ENCODE measurements at places on chromosomes 7 and 10. TPM values are rescaled to one million over a fixed set of nuclear protein-coding genes. Genes with fewer than 3 reads are reported as not detected.

Gene FAM24B
- total RNA-seq: not detected

GRCh38 chr10:30854656-30855055, 177.0 kb downstream of the ZNF438 start:
- DNase-seq: no peak
- no peaks in the 10 kb centered on the region for H3K36me3 ChIP-seq

- no peaks in the 10 kb centered on the region for H3K27me3 ChIP-seq
- peaks cover 10% of the 10 kb centered on the region for H3K4me1 ChIP-seq
- H3K36me3 ChIP-seq: no peaks in the 10 kb centered on the region
- DNase-seq: no peak
- H3K27ac ChIP-seq: no peak overlapping the region
Observed at GRCh38 chr10:26637521-26638275, 59.8 kb upstream of the PDSS1 start.

DNA sequence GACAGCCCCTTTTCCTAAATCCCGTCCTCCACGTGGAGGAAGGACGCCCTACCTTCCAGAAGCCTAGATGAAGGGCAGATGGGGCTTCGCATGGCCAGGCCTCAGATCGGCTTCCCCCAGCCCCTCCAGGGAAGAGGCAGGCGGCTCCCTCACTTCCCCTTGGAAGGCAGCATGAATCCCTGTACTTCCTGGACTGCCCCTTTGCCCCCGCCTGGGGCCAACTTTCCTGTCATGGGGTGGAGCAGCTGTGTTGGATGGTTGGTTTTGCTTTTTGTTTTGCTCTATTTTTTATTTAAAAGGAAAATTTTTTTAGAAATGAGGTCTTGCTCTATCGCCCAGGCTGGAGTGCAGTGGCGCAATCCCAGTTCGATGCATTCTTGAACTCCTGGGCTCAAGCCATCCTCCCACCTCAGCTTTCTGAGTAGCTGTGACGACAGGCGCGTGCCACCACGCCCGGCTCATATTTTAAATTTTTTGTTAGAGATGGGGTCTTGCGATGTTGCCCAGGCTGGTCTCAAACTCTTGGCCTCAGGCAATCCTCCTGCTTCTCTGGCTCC, 27.2 kb downstream of the GTF2IRD1 start:
- no peaks in the 10 kb centered on the region for H3K36me3 ChIP-seq
- H3K4me3 ChIP-seq: peak overlapping the region; percentile 8
- H3K27ac ChIP-seq: peak overlapping the region; percentile 31
- DNase-seq: no peak

DNA sequence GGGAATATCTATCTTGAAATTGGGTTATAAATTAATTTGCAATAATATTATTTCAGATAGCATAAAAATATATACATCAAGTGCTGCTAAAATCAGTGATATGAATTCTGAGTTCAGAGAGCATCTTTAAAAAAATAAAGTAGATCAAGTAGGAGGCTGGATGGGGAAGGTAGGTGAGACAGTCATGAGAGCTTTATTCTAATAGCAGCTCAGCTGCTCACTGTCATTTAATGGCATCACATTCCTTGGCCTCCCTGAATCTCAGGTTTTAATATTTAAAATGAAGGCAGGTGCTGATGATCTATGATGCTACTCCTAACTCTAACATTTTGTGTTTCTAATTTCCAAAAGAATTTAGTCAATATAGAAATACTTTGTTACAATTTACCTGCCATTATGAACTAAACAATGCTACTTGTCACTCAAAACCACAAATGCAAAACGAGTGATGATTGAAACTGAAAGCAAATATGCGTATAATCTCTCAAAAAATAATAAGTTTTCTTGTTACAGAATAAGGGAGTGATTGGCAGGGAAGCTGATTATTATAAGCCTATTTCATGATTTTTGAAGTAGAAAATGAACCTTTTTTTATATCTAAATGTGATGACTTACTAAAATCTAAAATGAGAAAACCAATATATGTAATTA, 147.6 kb upstream of the CSTF2T start:
- peaks cover 22% of the 10 kb centered on the region for H3K4me1 ChIP-seq
- no peak for DNase-seq
- no peaks in the 10 kb centered on the region for H3K36me3 ChIP-seq
- H3K4me3 ChIP-seq: no peak overlapping the region
- H3K27me3 ChIP-seq: no peaks in the 10 kb centered on the region

Gene HOXA2
- total RNA-seq: not detected

Gene POM121L12
- total RNA-seq: not detected

DNA sequence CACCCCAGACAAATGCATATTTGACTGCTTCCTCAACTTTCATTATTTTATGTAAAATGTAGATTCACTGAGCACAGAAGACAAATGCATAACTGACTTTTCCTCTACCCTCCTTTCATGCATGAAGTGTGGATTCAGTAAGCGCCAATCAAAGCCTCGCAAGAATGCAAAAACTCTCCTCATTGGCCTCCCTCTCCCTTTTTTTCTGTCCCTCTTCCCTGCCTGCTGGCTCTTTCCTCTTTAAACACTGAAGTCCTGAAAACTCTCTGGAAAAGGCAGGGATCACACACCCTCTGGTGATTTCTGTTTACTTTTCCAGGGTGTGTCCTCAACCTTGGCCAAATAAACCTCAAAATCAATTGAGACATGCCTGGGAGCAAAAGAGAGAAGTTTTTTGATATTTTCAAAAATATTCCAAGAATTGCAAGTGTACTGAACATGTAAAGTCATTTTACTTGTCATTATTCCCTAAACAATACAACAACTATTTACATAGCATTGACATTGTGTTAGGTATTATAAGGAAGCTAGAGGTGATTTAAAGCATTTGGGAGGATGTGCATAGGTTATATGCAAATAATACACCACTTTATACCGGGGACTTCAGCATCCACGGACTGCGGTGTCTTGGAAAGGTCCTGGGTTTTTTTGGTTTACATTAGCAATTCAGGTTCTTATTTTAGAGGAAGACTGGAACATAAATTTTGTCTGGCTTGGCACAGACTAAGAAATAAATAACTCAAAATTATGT, 71.4 kb downstream of the SEC61G start:
- H3K36me3 ChIP-seq: no peaks in the 10 kb centered on the region
- DNase-seq: no peak
- H3K27me3 ChIP-seq: no peaks in the 10 kb centered on the region
- H3K4me3 ChIP-seq: no peak overlapping the region
- H3K27ac ChIP-seq: no peak overlapping the region

DNA sequence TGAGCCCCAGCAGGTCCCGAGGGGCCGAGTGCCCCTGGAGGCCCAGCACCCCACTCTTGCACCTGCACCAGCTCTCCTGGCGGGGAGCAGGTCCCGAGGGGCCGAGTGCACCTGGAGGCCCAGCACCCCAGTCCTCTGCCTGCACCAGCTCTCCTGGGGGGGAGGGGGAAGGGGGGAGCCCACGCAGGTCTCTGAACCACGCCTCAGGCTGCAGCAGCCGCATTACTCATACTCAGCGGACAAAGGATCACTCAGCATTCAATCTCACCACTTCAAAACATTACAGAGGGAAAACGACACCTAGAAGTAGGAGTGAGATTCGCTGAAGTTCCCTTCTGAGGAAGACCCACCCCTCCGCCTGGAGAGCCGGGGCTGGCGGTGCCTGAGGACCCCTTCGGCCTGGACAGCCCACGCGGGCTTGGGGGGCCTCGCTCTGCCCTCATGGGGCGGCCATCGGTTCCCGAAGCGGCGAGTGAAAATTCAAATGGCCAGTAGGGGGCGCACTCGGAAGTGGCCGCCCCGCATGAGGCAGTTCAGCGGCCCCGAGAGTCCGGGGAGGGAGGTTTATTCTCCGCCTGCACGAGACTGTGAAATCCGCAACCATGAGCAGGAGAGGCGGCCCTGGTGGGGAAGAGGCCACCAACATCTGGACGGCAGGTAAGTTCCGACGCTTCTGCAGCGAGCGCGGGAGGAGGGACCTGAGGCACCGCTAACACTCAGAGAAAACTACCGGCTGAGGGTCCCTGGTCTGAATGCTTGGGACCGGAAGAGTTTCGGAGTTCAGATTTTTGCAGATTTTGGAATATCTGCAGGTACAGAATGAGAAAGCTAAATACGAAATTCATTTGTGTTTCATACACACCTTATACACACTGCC, 1.1 kb upstream of the GPER1 start:
- peaks cover 16% of the 10 kb centered on the region for H3K4me1 ChIP-seq
- no peaks in the 10 kb centered on the region for H3K27me3 ChIP-seq
- no peaks in the 10 kb centered on the region for H3K36me3 ChIP-seq
- H3K27ac ChIP-seq: no peak overlapping the region
- peak; percentile 85 for DNase-seq

DNA sequence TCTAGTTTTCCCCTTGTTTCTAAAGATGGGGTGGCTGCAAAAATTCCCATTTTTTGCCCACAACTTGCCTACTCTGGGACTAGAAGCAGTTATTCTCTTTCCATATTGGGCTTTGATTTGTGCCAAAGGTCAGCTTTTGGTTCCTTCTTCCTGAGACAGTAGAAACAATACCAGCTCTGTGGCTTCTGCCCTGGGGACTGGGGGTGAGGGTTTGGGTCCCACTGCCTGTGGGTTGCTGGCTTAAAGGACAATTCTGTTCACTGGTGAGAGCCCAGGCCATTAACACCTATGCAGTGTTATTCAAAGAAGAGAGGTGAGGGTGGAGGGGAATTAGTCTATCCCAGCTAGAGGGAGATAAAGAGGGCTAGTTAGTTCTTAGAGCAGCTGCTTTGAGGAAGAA, 171.5 kb downstream of the CPEB3 start:
- no peaks in the 10 kb centered on the region for H3K4me1 ChIP-seq
- H3K27ac ChIP-seq: no peak overlapping the region
- H3K27me3 ChIP-seq: no peaks in the 10 kb centered on the region
- H3K4me3 ChIP-seq: no peak overlapping the region

- DNase-seq: no peak
- no peaks in the 10 kb centered on the region for H3K36me3 ChIP-seq
- peaks cover 15% of the 10 kb centered on the region for H3K4me1 ChIP-seq
- H3K4me3 ChIP-seq: no peak overlapping the region
- no peak overlapping the region for H3K27ac ChIP-seq
- H3K27me3 ChIP-seq: no peaks in the 10 kb centered on the region
Observed at GRCh38 chr10:126262233-126262838, 125.9 kb downstream of the ADAM12 start.

DNA sequence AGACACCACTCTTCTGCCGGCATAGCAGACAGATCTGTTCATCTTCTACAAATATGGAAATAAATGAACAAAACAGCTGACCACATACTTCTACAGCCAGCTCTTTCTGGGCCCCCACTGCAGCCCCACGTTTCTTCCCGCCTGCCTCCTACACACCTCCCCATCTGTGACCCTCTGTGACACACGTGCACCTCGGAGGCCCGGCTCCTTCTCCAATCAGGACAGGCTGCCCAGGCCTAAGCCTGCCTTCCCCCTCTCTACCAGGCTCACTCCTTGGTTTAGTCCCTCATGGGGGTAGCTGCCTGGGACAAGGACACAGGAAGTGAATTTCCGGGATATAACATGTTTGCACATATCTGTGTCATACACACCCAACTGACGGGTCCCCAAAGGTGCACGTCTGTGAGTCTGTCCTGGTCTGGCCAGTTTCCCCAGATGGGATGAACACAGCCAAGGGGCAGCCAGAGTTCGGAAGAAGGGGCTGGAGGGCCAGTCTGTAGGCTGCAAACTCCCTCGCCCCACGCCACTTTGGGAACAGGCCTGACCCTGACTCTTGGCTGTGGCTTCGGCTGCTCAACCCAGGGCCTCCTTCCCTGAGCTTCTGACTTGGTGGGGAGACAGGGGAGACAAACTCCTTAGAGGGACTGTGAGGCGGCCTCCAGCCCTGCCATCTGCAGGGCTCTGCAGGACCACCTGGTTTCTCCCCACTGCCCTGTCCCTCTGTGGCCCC, 30.3 kb downstream of the PITRM1 start:
- no peaks in the 10 kb centered on the region for H3K27me3 ChIP-seq
- H3K4me3 ChIP-seq: no peak overlapping the region
- no peak overlapping the region for H3K27ac ChIP-seq
- H3K4me1 ChIP-seq: no peaks in the 10 kb centered on the region
- H3K36me3 ChIP-seq: peaks cover 6% of the 10 kb centered on the region

DNA sequence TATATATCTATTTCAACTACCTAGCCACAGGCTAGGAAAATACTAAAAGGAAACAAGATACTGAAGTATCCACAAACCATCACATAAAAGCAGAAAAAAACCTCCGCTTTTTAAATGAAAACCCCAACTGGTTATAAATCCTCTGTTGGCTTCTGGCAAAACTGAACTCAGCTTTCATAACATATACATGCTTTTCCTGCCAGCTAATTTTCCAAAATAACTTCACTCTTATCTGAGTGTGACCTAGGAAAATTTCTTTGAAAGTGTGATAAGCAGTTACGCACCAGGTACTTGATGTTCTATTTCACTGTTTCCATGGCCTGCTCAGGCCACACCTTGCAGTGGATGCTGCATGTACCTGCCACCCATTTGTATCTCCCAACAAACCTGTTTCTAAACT, 11.8 kb downstream of the FAM3C start:
- H3K27ac ChIP-seq: no peak overlapping the region
- no peaks in the 10 kb centered on the region for H3K36me3 ChIP-seq
- no peak overlapping the region for H3K4me3 ChIP-seq

Gene MET
- 7.0 TPM for total RNA-seq

- no peak overlapping the region for H3K4me3 ChIP-seq
- no peaks in the 10 kb centered on the region for H3K36me3 ChIP-seq
Observed at GRCh38 chr10:86728056-86728455, 28.4 kb upstream of the BMPR1A start.

DNA sequence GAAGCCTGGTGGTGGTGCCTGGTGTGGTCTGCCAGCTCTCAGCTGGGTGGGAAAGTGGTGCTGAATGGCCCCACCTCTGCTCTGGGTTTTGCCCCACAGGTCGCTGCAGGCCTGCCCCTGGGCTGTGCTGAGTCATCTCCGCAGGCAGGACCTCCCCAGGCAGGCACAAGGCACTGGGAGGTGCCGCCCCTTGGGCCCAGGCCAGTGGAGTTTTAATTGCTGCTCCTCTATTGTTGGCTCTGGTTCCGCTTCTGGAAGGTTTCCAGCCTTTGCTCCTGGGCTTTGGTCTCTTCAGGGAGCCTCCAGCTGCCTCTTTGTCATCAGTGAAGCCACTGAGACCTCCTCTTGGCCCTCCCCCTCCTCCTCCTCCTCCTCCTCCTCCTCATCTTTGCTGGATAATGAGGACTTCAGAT, 180.3 kb upstream of the GRB10 start:
- H3K4me1 ChIP-seq: peaks cover 3% of the 10 kb centered on the region
- no peak overlapping the region for H3K27ac ChIP-seq
- no peaks in the 10 kb centered on the region for H3K27me3 ChIP-seq
- peak; percentile 25 for DNase-seq

- no peak overlapping the region for H3K4me3 ChIP-seq
- DNase-seq: no peak
- H3K36me3 ChIP-seq: peaks cover 14% of the 10 kb centered on the region
- H3K4me1 ChIP-seq: no peaks in the 10 kb centered on the region
- H3K27me3 ChIP-seq: no peaks in the 10 kb centered on the region
- H3K27ac ChIP-seq: no peak overlapping the region
Observed at GRCh38 chr10:70858759-70859158, 29.6 kb downstream of the PCBD1 start.

- no peaks in the 10 kb centered on the region for H3K36me3 ChIP-seq
- H3K27me3 ChIP-seq: no peaks in the 10 kb centered on the region
- no peaks in the 10 kb centered on the region for H3K4me1 ChIP-seq
- H3K27ac ChIP-seq: no peak overlapping the region
Observed at GRCh38 chr7:98968621-98969020, 90.3 kb downstream of the TRRAP start.
